ENCODE measurements at places on chromosomes 5 and 9.

GRCh38 chr5:166428264-166428803, 1863.1 kb upstream of the WWC1 start:
- no peaks in the 10 kb centered on the region for H3K27me3 ChIP-seq
- H3K27ac ChIP-seq = no peak overlapping the region
- no peak for DNase-seq
- no peaks in the 10 kb centered on the region for H3K36me3 ChIP-seq
- H3K4me3 ChIP-seq = no peak overlapping the region
- H3K4me1 ChIP-seq = no peaks in the 10 kb centered on the region

GRCh38 chr9:121267689-121268597, at the start of gene GSN:
TSS of gene GSN (plus strand) at chr9:121268162. CDS start at chr9:121301972, 33,810 bp downstream.
- H3K27me3 ChIP-seq = no peaks in the 10 kb centered on the region
- H3K4me3 ChIP-seq = peak within 1 kb of the TSS; percentile 48
- no peaks in the 10 kb centered on the region for H3K36me3 ChIP-seq
- H3K4me1 ChIP-seq = peaks cover 5% of the 10 kb centered on the region
- H3K27ac ChIP-seq = no peak within 1 kb of the TSS

- no peaks in the 10 kb centered on the region for H3K36me3 ChIP-seq
- peak; percentile 95 for DNase-seq
- H3K27ac ChIP-seq = no peak overlapping the region
- H3K27me3 ChIP-seq = no peaks in the 10 kb centered on the region
- no peak overlapping the region for H3K4me3 ChIP-seq
Observed at GRCh38 chr5:138967791-138968448, 92.8 kb upstream of the LRRTM2 start.

GRCh38 chr9:128372188-128372641, 1.0 kb downstream of the URM1 start:
- H3K36me3 ChIP-seq = peaks cover 33% of the 10 kb centered on the region
- peaks cover 15% of the 10 kb centered on the region for H3K4me1 ChIP-seq
- no peaks in the 10 kb centered on the region for H3K27me3 ChIP-seq
- peak; percentile 46 for DNase-seq
- peak overlapping the region; percentile 72 for H3K4me3 ChIP-seq
- H3K27ac ChIP-seq = no peak overlapping the region

GRCh38 chr5:6731465-6732237, 18.4 kb downstream of the TENT4A start:
- DNase-seq = peak; percentile 51
- no peaks in the 10 kb centered on the region for H3K27me3 ChIP-seq
- no peaks in the 10 kb centered on the region for H3K36me3 ChIP-seq
- no peak overlapping the region for H3K4me3 ChIP-seq

DNA sequence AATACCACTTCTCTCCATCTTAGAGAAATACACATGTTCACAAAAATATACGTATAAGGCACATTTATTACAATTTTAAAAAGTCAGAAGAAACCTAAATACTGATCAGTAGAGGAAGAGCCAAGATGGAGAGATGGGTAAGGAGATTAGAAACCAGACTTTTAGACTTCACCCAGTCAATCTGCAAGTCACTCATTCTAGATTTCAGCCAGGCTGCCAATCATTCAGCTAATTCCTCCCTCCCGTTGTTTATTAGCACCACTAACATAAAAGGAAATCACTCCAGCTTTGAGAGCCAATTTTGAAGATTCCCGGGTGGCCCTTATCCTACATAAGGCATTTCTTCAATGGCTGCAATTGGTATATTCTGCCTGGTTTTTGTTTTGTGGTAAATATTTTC, 109.8 kb upstream of the NR5A1 start:
- H3K27me3 ChIP-seq = no peaks in the 10 kb centered on the region
- no peak overlapping the region for H3K27ac ChIP-seq
- H3K4me3 ChIP-seq = no peak overlapping the region
- no peak for DNase-seq
- H3K4me1 ChIP-seq = no peaks in the 10 kb centered on the region
- H3K36me3 ChIP-seq = no peaks in the 10 kb centered on the region

GRCh38 chr5:176985516-176985915, 21.1 kb downstream of the UIMC1 start:
- no peak overlapping the region for H3K4me3 ChIP-seq
- peaks cover 4% of the 10 kb centered on the region for H3K36me3 ChIP-seq
- H3K4me1 ChIP-seq = no peaks in the 10 kb centered on the region
- H3K27ac ChIP-seq = no peak overlapping the region
- H3K27me3 ChIP-seq = no peaks in the 10 kb centered on the region
- no peak for DNase-seq

- H3K36me3 ChIP-seq = no peaks in the 10 kb centered on the region
- H3K27ac ChIP-seq = no peak overlapping the region
- H3K4me3 ChIP-seq = no peak overlapping the region
- DNase-seq = no peak
Observed at GRCh38 chr5:153517241-153517611, 26.8 kb downstream of the GRIA1 start.

- no peaks in the 10 kb centered on the region for H3K27me3 ChIP-seq
- peak overlapping the region; percentile 64 for H3K27ac ChIP-seq
- H3K36me3 ChIP-seq = peaks cover 11% of the 10 kb centered on the region
- no peaks in the 10 kb centered on the region for H3K4me1 ChIP-seq
Observed at GRCh38 chr5:150140830-150141229, 14.8 kb downstream of the PDGFRB start.

DNA sequence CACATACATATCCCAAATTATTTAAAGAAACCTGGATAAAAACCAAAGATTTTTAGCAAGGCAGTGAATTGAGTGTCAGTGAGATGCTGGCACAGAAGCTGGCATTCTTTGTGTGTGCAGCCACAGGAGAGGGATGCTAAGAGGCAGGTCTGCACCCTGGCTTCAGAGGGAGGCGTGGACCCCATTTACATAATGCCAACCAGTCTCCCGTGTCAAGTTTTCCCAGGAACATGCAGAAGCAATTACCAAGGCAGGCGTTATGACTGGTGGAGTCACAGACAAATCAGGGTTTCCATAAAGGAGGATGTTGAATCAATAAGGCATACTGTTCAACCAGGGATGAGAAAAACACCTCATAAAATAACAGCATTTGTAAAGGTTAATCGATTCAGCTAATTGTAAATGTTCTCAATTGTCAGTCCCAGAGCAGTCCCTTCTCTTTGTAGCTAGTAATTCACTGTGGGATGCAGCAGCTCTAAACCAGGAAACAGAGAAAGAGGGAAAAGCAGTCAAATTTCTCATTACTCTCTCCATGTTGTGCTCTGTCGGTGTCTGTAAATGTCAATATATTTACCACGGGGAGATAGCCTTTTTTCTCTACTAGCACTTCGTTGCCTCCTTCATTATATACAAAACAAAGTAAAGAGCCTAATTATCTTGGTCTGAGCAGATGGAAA, 452.4 kb upstream of the GRAMD2B start:
- no peaks in the 10 kb centered on the region for H3K36me3 ChIP-seq
- H3K4me3 ChIP-seq = no peak overlapping the region
- H3K4me1 ChIP-seq = no peaks in the 10 kb centered on the region
- DNase-seq = no peak
- H3K27ac ChIP-seq = no peak overlapping the region

GRCh38 chr5:120326651-120327050, 137.4 kb upstream of the PRR16 start:
- no peaks in the 10 kb centered on the region for H3K4me1 ChIP-seq
- DNase-seq = peak; percentile 2
- H3K36me3 ChIP-seq = no peaks in the 10 kb centered on the region

DNA sequence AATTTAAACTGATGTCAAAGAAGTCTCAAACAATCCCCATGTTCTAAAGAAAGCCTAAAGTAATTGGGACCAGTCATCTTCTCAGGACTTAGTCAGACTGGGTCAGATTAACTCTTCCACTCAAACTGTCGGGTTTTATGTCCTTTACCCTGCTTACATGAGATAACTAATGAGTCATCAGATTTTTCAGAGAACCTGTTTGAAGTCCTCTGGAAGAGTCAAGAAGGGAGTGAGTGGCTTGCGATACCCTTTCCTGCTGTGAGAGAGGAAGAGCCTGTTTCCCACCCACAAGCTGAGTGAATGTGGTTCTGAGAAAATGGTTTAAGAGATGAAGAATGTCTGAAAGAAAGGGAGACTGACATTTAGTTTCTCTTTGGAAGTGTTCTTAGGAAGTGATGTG, 1866.7 kb upstream of the C9orf72 start:
- H3K27me3 ChIP-seq = no peaks in the 10 kb centered on the region
- no peaks in the 10 kb centered on the region for H3K36me3 ChIP-seq
- no peak overlapping the region for H3K4me3 ChIP-seq

- H3K27ac ChIP-seq = no peak overlapping the region
- H3K4me1 ChIP-seq = no peaks in the 10 kb centered on the region
- H3K36me3 ChIP-seq = no peaks in the 10 kb centered on the region
- no peak overlapping the region for H3K4me3 ChIP-seq
- DNase-seq = no peak
- H3K27me3 ChIP-seq = no peaks in the 10 kb centered on the region
Observed at GRCh38 chr9:111752455-111752854, 42.3 kb downstream of the SHOC1 start.

DNA sequence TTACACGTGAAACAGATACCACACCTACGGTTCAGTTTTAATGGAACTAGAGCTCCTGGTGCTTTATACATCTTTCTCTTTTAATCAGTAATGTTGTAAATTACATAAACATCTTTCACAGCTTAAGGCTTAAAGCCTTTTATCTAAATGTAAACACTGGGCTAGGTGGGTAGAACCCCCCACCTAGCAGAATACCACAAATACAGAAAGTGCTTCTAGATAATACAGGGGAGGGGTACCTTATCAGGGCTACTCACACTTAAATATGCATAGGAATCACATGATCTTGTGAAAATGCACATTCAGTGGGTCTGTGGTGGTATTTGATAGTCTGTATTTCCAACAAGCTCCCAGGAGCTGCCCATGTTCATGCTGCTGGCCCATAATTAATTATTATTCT, 256.4 kb upstream of the TARS1 start:
- H3K4me1 ChIP-seq = no peaks in the 10 kb centered on the region
- no peak overlapping the region for H3K27ac ChIP-seq
- H3K36me3 ChIP-seq = no peaks in the 10 kb centered on the region
- DNase-seq = no peak
